ENCODE measurements at places on chromosomes 1 and 21.

DNA sequence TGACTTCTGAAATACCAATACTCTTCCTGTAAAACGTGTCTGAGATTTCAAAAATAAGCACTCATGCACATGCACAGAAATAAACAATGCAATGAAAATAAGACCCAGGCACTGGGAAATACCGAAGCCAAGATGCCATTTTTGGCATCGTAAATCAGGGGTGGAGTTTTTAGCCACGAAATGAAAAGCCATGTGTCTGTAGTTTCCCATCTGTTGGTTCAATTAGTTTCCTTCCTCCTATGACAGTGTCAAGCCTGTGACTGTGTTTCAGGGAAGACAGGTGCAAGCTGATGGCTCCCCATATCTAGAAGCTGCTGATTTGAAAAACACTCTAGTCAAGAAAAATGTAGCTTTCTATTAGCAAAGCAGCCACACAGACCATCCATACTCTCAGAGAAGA is 480.4 kb upstream of the CAMK1G start:
- DNase-seq = no peak

- no peak for DNase-seq
These were observed 16.5 kb downstream of the LHX9 start for GRCh38 chr1:197933647-197934046.

- DNase-seq = no peak
These were observed 456 bp upstream of the SMYD2 start for GRCh38 chr1:214280386-214281020.

DNA sequence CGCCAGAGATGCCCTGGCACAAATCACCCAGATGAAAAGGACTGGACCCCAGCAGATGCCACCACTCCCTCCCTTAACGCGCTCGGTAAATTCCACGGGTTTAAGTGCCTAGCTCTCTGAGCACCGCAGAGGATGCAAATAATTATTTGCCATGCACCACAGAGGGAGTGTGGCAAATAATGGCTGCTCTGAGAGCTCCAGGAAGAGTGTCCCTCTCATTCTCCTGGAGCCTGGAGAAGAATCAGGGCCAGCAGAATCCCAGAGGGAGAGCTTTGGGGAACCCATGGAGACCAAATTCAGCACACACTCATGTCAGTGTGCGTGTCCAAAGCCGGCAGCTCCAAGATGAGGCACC is 667 bp downstream of the HHIPL2 start:
- DNase-seq = no peak

- DNase-seq = no peak
These were observed 10.7 kb upstream of the SDC3 start for GRCh38 chr1:30919025-30919881.

DNA sequence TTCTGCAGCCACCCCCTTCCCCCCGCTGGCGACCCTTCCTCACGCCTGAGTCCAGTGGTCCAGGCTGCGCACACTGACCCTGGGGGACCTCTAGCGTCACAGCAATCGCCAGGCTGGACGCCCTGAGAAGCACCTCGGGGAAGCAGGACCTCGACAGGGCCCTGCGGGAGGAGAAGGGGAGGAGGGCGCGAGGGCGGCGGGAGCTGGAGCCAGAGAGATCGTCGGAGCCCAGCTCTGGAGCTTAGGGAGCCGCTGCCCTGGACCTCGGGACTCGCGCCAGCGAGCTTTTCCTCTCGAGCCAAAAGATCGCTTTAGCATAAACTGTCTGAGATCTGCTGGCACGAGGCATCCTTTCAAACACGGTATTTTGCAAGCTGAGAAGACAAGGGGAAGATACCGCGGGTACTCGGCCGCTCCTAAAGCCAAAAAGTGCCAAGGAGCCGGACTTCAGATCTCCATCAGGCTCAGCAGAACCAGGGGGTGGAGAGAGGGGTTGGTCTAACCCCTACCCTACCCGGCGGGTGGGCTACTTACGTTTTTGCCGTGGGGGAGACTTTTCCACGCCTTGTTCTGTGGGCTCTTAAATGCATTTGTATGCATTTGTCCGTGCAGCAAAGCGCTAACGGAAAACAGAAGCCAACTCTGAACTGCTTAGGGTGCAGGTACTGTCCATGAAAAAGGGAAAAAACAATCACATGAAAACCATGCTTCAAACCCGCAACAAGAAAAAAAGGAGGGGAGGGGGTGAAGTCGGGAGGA is 586 bp downstream of the COL24A1 start:
- peak; percentile 6 for DNase-seq

- DNase-seq = no peak
These were observed 133.1 kb downstream of the GIPC2 start for GRCh38 chr1:78178816-78179215.

GRCh38 chr1:180221462-180221861 is 8.6 kb upstream of the LHX4 start:
- no peak for DNase-seq

- no peak for DNase-seq
These were observed 32.3 kb downstream of the FMO1 start for GRCh38 chr1:171280599-171280998.

DNA sequence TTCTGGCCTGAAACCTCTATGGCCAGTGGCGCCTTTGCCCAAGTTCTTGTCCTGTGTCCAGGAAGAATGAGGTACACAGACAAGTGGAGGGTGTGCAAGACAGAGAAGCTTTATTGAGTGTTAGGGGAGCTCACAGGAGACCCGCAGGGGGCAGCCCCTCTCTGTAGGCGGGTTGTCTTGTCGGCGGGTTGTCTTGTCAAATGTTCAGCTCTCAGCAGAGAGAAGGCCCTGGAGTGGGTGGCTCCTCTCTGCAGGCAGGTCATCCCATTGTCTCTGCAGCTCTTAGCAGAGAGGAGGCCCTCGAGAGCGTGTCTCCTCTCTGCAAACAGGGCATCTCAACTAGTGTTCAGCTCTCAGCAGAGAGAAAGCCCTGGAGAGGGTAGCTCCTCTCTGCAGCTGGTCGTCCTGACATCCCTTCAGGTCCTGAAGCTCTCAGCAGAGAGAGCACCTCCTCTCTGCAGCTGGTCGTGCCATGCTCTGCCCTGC is 11.0 kb downstream of the COL6A2 start:
- no peak for DNase-seq

DNA sequence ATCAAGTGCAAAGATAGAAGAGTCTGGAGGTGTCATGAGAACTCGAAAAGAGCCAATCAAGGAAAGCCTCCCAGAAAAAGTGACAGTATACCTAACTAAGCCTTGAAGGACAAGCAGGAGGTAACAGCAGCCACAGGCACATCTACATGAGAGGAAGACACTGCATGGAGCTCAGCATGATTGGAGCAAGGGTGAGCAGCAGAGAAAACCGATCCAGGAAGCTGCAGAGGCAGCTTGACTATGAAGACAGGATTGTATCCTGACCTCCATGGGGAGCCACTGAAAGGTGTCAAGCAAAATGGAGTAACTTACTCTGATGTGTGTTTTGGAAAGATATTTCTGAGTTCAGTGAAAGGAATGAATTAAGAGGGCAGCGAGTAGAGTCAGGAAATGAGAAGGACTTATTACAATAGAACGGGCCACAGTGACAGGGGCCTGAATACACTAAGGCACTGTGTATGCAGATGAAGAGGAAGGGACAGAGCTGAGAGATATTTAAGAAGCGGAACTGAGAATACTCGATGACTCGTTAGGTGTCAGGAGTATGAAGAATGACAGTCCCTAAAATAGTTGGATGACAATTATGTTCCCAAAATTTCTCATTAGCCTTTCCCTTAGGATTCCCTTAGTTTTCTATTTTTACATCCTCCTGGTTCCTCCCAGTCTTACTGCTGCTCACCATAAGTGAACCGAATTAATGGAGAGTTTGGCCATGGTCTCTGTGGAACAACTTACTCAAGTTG is 139.3 kb upstream of the NFIA start:
- DNase-seq = no peak
